ENCODE measurements at places on chromosomes 5 and 9.

DNA sequence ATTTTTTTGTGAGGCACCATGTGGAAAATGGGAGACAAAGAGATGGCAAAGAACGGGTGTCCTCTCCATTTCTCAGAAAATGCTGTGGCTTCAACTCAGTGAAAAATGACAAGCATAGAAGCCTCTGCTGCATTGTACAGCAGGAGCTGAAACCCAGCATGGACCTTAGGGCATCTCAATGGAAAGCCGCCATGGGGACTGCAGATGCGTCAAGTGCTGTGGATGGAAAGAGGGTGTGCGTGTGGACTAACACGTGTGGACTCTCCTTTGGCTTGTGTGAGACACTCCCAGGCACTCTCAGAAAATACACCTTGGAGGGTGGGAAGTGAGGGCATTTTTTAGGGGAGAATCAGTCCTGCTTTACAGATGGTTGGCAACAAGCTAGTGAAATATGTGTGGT lies 2.2 kb upstream of the GLRX start:
- no peak for DNase-seq

DNA sequence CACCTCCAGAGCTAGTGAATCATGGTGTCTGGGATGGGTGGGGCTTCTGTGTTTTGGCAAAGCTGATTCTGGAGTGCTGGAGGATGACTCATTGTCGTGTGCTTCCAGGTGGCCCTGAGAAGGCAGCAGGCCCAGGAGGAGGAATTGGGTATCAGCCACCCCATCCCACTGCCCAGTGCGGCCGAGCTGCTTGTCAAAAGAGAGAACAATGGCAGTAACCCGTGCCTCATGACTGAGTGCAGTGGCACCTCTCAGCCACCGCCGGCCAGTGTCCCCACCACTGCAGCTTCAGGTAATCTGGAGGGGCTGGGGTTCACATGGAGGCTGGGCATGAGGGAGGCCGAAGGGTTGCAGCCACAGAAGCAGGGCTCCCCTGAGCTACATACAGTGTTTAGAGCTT lies 5.4 kb downstream of the DMRT1 start:
- DNase-seq = no peak

GRCh38 chr5:150262502-150262901 lies 27.1 kb downstream of the CAMK2A start:
- DNase-seq = no peak

DNA sequence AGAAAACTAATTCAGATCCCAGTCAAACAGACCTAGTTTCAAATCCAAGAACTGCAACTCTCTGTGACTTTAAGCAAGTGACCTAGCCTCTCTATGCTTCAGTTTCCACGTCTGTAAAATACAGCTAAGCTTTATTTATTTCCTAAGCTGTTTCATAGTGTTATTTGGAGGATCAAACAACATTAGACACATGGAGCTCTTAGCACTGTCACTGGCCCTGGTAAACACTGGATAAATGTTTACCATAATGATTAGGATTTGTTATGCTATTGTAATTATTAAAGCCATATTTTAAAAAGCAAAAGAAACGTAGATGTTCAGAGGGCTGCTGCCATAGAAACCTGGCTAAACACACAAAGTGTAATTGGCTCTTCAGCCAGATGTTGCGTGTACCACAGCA lies 26.6 kb upstream of the C5orf58 start:
- no peak for DNase-seq

- no peak for DNase-seq
These were observed 31.1 kb downstream of the CCNJL start for GRCh38 chr5:160281275-160281674.

DNA sequence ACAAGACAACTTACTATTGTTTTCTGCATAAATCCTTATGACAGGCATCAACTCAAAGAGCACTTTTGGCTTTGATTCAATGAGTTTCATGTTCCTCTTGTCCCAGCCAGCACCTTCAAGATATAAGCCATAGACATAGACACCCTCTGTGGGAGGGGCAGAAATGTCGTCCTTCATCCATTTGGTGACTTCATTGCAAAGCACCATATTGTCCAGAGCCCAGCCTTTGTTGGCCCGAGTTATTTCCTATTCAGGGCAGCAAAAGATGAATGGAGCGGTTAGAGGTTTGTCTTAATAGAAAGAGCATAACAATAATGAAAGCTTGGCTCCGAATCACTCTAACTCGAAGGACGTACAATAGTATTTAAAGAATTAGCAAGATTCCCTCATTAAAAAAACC lies 243.9 kb downstream of the DNAH5 start:
- DNase-seq = no peak

GRCh38 chr9:109812818-109813281 lies 32.9 kb downstream of the PALM2AKAP2 start:
- DNase-seq = no peak

GRCh38 chr9:3244963-3245653 lies 280.7 kb downstream of the RFX3 start:
- DNase-seq = no peak

- no peak for DNase-seq
These were observed 20.5 kb upstream of the RPS23 start for GRCh38 chr5:82298668-82299067.

DNA sequence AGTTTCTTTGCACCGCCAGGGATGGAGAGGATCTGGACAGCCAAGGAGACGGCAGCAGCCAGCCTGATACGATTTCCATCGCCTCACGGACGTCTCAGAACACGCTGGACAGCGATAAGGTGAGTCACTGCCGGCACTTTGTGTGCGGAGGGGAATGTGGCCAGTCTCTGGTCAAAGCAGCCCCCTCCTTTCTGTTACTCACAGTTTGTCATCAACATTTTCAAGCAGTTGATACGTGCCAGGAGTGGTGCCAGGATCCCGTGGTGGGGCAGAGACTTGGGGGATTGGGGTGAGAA lies 175.1 kb upstream of the OTULINL start:
- no peak for DNase-seq

- DNase-seq = no peak
These were observed 81.7 kb downstream of the ALDH7A1 start for GRCh38 chr5:126513302-126513701.

- no peak for DNase-seq
These were observed 37.1 kb upstream of the FAM169A start for GRCh38 chr5:74903165-74903787.

DNA sequence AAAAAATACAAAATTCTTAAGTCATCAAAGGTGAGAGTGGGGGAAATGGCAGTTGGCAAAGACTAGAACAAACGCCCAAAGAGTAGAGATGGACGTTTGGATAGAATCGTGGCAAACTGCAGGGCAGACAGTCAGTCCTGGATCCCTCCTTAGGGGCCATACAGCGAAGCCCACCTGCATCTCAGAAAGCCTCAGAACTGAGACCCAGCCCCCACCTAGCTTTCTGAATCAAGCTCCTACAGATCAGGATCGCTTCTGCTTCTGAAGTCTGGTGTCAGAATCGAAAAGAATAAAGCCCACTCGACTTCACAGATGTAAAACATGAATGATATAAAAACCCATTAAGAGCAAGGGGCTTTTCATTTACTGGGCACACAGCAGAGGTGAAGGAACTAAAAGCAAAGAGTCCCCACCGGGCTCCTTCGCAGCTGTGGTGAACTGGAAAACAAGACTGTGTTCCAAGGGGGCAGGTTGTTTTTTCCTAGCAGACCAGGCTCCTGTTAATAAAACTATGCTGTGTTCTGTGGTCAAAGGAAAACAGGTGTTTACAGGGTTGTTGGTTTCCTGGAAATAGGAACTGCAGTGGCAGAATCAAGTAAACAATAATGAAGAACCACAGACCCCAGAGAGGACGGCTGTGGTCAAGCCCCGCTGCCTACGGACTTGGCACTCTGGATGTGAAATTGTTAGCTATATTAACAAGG lies 91.8 kb downstream of the TLE1 start:
- no peak for DNase-seq

DNA sequence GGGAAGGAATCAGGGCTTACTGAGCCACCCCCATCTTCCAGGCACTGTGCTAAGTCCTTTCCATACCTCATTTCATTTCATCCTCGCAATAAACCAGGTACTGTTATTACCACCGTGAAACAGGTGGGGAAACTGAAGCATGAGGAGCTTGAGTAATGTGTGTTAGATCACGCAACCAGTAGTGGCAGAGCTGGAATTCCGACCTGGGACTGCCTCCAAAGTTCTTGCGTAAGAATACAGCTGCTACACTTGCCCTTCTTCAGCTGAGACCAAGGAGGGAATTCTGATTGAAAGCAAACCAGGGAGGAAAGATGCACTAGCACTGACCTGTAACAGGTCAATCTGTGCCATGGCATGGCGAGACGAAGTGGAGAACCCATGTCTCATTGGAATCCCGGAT lies 113.4 kb upstream of the MSX2 start:
- DNase-seq = no peak

DNA sequence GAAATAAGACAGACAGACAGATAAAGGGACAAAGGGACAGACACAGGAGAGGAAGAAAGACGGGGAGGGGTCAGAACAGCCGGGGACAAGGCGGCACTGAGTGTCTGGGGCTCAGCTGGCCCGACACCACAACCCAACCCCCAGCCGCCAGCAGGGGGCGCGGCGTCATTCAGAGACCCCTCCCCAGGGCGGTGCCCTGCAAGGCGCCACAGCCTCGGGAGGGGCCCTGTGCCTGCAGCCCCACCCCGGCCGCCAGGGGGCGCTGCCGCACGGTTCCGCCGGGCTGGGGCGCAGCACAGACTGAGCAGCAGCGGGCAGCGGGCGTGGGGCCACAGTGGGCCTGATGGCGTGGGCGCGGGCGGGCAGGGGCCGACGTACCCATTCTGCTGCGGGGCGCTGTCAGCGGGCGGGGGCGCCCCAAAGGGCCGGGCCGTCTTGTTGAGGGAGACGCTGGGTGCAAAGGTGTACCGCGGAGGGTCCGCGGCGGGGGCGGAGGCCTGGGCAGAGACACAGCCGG lies 5.9 kb downstream of the PDLIM7 start:
- no peak for DNase-seq

DNA sequence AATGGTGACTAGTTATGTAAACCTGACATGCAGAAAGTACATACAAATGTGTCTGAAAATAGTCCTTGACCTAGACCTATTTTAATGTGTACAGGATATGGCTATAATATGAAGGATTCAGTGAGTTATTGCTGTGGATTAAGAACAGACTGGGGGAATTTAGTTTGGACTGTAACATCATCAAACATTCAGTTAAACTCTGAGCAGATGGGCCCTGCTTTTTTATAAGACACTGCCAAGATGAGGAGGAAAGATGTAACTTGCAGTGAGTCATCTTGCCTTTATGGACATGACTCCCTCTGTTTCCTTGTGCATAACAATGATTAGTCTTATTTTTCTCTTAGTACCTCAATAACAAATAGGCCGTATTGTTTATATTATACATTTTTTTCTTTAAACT lies 12.2 kb downstream of the PPP3R2 start:
- DNase-seq = no peak

DNA sequence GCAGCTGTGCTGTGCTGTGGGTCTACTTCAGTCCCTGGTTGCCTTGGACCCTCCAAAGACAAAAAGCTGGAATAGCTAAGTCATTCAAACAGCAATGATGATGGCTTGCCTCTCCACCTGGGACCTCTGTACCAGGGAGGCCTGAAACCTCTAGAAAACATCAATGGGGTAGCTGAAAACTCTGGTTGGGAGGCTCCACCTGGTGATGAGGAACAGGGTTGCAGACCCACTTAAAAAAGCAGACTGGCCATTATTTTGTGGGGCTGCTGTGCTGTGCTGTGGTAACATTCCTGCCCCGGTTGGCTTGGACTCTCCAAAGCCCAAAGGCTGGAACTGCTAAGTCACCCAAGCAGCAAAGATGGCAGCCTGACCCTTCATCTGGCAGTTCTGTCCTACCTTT lies 839.3 kb upstream of the ARRDC3 start:
- no peak for DNase-seq

GRCh38 chr9:129568560-129569501 lies 52.1 kb downstream of the C9orf50 start:
- no peak for DNase-seq

DNA sequence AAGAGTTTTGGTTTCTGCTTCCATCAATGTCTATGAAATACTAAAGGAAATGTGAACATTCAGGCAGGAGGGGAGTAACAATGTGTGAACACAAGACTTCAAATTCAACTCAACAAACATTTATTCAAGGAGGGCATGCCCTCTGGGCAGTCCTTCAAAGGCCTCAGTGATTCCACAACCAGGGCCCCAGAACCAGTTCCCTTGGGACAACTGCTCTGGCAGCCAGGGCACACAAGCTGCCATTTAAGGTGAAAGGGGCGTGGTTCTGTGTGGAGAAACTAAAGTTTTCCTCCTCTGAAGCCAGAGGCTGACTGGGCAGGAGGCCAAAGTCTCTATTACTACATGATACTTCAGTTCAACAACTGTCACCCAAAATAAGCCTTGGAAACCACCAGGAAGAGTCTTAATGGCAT lies 3.2 kb downstream of the RBM18 start:
- no peak for DNase-seq

GRCh38 chr9:89185980-89186379 lies 7.4 kb upstream of the SHC3 start:
- no peak for DNase-seq

- no peak for DNase-seq
These were observed 611.9 kb downstream of the EFNA5 start for GRCh38 chr5:107058803-107059202.

- DNase-seq = no peak
These were observed 819.4 kb downstream of the SEMA5A start for GRCh38 chr5:8726383-8727036.

DNA sequence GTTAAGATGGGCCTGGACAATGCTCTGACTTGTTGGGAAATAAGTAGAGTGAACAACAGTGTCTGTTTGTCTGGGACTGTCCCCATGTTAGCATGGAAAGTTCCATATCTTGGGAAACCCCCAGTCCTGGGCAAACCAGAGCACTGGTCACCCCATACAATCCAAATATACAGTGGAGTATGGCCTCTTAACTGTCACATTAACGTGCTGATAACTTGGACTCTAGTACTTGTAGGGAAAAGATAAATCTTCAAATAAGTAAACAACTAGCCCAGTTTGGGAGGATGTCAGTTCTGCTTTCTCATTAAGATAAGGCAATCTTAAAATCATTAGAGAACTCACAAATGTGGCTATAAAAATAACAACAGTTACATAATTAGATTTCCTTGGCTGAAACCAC lies 47.6 kb upstream of the JAK2 start:
- no peak for DNase-seq

DNA sequence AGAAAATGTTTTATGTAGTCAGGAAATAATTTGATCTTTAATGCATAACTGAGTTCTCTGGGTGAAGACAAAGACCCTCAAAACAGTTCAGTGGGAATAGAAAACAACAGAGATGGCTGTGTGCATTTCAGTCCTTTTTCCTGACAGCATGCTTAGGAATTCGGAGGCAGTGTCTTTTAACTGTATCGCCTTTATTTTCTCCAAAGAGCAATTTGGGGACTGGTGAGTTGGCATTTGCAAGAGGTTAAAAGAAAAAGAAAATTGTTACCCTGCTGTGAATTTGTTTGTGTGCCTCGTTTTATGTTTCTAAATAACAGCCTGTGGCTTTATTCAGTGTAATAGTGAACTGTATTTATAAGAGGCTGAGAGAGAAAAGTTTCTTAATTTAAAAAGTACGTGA lies 227.8 kb upstream of the DMAC1 start:
- DNase-seq = no peak

GRCh38 chr5:160792732-160793529 lies 59.1 kb downstream of the ATP10B start:
- no peak for DNase-seq

GRCh38 chr9:121884057-121884541 lies 209.0 kb downstream of the TTLL11 start:
- DNase-seq = no peak

GRCh38 chr5:177606071-177607051 lies 6.4 kb downstream of the B4GALT7 start:
- DNase-seq = no peak

Data from stimulated activated CD8-positive, alpha-beta memory T cell treated with anti-CD3 and anti-CD28 coated beads, Interleukin-15, amount 100 ng/mL, for 1 hour (primary cell).